BJ (cell line): ENCODE measurements at places on chromosomes 6 and 20.

DNA sequence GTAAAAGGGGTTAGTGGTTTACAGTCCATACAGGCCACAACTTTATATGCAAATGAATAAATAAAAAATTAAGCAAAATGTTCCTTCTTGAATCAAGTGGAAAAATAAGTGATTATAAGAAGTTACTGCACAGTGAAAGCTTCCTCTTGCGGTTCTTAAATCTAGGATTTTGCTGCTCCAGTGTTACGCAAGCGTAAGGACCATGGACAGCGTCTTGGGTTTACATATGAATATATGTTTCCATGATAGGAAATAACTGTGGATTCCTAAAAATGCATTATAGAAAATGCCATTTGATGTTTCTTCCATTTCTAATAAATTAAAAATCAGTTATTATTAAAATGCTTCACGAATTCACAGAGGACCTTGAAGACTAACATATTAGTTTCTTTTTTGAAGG, 176.6 kb upstream of the POU3F2 start:
- DNase-seq, result no peak

DNA sequence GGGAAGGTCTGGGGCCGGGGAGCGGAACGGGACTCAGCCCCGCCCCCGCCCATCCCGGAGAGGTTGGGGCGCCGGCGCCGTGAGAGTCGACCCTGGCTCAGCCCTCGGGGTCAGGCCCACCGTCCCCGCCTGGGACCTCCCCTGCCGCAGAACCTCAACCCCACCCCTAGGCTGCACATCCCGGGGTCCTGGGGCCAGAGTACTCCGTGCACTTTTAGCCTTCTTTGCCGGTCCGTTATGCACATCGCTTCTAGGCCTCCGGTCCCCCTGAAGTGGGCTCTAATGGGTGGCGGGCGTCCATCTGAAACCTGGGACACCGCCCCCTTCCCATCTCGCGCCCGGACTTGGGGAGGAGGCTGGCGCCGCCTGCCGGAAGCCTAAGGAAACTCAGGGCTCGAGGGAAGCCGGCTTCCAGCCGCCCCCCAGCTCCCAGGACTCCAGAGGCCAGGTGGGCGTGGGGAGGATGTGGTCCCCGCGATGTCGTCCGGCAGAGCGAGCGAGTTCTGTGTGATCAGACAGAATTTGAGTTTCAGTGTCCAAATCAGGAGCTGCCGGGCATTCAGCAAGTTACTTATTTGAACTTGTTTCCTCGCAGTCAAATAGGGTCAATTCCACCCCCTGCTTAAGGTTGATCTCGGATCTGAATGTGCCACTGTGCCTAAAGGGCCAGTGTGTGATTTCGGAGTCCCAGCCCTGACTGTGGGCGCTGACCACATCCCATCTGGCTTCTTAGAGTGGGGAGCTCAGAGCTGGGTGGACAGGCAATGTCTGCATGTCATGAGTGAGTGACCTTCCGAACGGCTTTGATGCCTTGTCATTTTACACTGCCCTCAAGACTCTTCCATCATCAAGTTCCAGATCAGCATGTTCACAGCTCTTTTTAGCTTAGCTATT, 47.6 kb downstream of the CPXM1 start:
- no peak for DNase-seq

DNA sequence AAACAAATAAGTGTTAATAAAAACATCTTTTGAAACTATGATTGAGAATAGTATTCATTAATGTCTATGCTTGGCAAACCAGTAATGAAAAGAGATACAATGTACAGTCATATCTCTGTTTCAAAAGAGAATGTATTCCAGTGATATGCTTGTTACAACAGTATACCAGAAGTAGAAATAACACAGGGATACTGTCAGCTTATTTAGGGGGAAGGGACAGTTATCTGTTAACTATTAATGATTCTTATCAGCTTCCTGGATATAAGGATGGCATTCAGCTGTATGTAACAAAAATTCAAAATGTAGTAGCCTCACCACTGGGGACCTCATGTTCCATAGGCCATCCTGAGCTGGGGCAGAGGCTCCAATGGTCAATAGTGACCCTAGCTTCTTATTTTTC, 103.8 kb upstream of the TBX18 start:
- no peak for DNase-seq

DNA sequence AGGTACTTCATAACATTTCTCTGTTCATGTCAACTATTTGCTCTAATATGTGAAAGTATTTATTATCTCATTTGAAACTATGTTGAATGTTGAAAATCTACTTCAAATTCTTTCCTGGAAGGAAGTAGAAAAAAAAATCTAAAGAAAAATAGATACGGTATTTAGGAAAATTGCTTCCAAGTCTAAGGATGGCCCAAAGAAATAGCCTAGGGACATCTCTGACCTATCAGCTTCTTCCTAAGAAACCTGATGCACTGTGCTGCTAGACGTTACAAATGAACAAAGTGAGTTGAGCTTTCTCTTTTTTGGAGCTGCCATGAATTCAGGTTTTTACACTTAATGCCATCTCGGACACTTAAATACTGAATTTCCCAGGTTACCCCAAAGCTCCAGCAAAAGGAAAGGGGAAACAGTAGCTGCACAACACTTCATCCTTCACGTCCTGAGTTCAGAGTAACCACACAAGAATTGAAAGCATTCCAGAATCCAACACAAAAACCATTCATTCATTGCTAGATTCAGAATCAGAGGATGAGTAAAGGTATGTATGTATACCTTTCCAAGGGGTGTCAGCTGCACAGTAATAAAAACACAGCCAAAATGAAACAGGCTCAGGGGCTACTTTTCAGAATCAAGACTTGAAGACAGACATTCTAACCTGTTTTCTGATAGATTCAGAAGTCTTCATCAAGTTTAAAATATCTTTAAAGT, 7.9 kb downstream of the RMND1 start:
- no peak for DNase-seq

- DNase-seq, result no peak
Observed at GRCh38 chr6:39933669-39934130, 562 bp downstream of the MOCS1 start.

DNA sequence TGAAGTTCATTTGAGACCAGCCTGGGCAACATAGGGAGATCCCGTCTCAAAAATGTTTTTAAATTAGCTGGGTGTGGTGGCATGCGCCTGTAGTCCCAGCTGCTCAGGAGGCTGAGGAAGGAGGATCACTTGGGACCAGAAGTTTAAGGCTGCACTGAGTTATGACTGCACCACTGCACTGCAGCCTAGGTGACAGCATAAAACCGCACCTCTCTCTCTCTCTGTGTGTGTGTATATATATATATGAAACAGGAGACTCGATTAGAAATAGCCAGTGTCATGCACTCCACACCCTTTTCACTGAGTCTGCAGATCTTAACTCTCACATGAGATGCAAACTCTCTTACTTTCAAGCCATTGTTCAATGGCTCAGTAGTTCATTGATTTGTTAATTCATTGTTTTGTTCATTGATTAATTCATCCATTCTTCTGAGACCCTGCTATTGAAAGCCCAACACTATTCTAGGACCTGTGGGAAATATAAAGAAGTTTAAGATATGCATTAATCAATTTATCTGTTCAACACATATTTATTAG, 52.4 kb upstream of the MRPS10 start:
- no peak for DNase-seq

- DNase-seq, result no peak
Observed at GRCh38 chr6:82030301-82030700, 217.2 kb downstream of the IBTK start.

- DNase-seq, result no peak
Observed at GRCh38 chr20:33019465-33020277, 11.8 kb upstream of the BPIFB6 start.

DNA sequence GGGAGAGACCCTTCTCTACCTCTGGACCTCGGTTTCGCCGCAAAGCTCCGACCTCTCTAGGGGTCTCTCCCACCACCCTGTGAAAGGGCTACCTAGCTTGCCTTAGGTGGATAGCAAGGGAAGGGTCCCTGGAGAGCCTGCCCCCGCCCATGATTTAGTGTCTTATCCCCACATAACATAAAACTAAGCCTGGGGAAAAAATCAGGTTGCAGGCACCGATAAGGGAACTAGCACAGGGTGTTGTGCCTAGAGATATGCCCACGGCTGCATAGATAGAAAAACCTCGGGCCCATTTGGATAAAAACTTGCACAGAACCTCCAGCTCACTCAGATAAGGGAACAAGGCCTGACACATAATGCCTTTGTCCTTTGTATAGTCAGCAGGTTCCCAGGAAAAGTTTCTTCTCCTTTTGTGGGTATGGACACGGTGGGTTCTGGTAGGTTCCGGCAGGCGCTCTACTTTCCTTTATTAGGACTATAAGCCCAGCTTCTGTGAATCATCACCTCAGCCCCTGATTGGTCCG, 846 bp downstream of the ZSCAN31 start:
- no peak for DNase-seq

GRCh38 chr6:135162678-135163439, 18.2 kb upstream of the MYB start:
- no peak for DNase-seq

DNA sequence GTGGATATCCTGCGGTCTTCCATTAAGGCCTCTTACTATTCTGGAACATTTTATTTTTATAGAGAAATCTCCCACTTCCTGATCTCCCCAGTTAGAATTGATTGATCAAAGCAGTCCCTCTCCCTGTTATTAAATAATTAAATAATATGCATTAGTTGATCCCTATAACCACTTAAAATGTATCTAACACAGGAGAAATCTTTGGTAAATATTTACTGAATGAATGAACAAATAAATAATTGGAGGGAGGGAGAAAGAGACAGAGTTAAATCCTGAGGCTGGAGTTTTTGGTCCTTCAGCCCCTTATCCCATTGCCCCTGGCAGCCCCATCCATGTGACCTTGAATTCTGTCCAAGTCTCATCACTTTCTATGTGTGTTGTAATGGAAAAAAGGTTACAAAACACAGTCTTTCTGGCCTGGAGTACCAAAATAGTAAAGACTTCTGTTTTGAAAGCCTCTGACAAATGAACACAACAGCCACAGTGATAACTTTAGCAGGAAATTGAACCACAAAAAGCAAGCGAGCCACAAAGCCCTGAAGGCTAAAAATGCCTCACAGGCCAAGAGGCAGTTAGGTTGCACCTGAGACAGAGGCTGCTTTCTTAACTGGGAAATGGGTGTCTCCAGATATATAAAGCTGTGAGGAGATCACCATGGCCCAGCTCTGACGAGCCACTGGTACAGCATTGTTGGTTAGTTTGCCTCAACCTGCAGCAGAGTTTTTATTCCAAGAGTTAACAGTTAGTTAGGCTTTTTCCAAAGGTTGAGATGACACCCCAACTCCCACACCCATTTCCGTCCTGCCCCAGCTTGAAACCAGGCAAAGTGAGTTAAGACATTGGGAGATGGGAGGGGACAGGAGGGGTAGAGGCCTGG, 11.3 kb downstream of the NT5E start:
- DNase-seq, result no peak

DNA sequence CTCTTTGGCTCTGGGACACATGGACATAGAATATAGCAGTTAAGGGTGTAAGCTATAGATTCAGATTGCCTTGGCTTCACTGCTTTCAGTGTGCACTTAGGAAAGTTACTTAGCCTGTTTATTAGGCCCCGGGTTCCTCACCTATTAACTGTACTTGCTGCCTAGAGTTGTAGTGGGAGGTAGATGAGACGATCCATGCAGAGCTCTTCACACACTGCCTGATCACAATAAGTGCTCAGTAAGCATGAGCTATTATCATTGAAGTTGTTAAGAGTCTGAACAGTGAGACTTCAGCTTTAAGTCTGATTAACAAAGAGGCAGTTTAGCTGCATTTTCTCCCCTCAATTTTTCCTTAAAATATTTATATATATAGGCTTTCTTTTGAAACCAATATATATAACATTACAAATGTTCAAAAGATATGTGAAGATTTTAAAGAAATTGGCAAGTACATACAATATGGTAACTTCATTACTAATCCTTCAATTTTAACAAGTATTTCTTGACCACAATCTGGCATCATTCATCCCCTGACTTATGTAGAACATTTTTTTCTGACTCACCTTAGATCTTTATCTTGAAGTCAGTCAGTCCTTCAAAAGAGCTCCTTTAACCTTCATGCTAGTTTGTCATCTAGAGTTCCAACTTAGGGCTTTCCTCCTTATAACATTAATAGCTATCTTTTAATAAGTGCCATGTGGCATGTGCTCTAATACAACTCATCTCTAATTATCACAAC, 20.5 kb upstream of the SUPT3H start:
- DNase-seq, result no peak

GRCh38 chr20:43963233-43963632, 48.6 kb downstream of the TOX2 start:
- no peak for DNase-seq

- no peak for DNase-seq
Observed at GRCh38 chr6:121771937-121772720, 336.7 kb downstream of the GJA1 start.

DNA sequence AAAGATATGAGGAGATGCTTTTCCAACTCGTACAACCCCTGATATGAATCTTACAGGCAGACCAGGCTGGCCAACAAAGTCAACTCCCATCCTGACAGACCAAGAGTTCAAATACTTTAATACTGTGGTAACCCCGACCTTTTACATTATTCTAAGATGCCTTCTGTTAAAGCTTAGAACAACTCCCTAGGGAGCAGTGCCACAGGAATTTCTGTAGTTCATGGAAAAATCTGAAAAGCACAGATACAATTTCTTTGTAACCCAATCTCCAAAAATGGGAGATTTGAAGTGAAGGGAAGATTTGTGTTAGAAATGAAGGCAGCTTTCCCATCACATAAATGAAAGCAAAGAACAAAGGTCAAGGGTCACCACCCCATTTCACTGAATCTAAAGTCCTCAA, 151.3 kb upstream of the BEND6 start:
- DNase-seq, result no peak

DNA sequence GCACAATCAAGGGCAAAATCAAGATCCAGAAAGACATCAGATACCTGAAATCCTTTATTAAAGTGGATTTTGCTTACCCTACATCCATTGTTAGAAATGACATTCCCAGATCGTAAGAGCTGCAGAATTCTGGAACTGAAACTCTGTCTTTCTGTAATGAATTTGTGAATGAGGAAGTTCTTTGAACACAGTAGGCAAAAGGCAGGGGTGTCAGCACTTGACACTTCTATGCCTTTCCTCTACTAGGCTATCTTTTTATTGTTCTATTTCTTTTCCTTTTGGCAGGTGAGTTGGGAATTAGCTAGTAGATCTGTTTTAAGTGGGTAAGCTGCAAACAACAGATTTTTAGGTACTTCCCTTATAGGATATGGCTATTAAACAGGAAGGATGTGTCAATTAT, 126.3 kb downstream of the CARMIL1 start:
- DNase-seq, result no peak
